ENCODE measurements at places on chromosomes 3 and 15. TPM values are rescaled to one million over a fixed set of nuclear protein-coding genes. Genes with fewer than 3 reads are reported as not detected.

The IQCF5 gene
- not detected for total RNA-seq

The CYP1A1 gene
- total RNA-seq: not detected

The MUC20 gene
- 4.5 TPM for total RNA-seq

The PLS1 gene
- total RNA-seq: 0.99 TPM

The PFN2 gene
- total RNA-seq: 161 TPM

The DNASE1L3 gene
- total RNA-seq: not detected

The TMC3 gene
- under 0.01 TPM for total RNA-seq

The DUOX1 gene
- total RNA-seq: not detected

The GRIP2 gene
- total RNA-seq: 0.90 TPM

The TMEM115 gene
- total RNA-seq: 47.9 TPM

The SCAPER gene
- total RNA-seq: 7.0 TPM

The SPINT1 gene
- total RNA-seq: not detected

The IP6K1 gene
- 29.6 TPM for total RNA-seq

The DMXL2 gene
- 29.5 TPM for total RNA-seq
